DND-41 (cell line): ENCODE measurements at places on chromosomes 13 and 19.

DNA sequence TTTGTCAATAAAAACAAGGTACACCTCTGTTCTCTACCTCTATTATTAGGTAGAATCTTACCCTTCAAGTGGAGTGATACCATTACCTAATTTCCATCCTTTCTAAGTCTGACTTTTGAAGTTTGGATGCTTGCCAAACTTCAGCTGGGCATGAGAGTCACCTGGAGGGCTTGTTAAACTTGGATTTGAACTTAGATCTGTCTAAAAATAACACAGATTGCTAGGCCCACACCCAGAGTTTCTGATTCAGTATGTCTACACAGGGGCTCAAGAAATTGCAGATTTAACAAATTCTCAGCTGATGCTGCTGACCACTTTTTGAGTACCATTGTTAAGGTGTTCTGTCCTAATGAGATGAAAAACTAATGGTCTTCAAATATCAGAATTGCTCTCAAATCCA lies 512.2 kb downstream of the LMO7 start:
- DNase-seq: no peak

GRCh38 chr19:29510701-29511265 lies 15.0 kb upstream of the VSTM2B start:
- DNase-seq: no peak

DNA sequence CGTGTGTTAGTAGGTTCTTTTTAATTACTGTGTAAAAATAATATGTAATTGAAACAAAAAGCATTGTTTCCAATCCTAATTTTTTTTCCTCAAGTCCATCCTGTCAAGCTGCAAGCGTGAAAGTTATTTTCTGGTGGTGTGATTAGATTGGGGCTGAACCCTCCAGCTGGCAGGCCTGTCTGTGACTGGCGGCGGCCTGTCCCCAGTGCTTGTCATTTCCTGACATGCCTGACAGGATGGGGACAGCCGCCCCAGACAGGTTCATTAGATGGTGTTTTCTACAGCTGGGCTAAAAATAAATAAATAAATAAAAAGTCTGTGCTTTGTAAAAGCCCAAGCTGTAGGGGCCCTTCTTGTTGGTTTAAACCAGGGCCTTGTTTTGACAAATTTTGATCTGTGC lies 53.7 kb upstream of the MAB21L1 start:
- no peak for DNase-seq

- DNase-seq: no peak
These were observed 119.0 kb downstream of the MYCBP2 start for GRCh38 chr13:77207943-77208342.

DNA sequence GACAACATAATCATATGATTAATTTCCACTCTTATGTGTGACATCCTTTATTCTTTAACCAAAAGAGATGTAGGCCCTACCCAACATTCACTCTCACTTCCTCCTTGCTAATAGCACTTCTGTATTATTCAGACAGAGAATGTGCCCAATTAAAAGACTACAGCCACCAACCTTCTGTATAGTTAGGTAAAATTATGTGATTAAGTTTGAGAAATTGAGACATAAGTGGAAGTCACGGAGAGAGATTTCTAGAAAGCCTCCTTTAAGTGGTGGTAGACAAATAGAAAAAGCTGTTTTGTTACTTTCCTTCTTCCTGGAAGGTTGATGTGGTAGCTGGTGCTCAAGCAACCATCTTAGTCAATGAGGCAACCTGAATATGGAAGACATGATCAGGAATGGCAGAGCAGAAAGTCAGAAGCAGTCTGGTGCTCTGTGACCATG lies 14.8 kb downstream of the EPSTI1 start:
- no peak for DNase-seq

GRCh38 chr13:100179276-100179675 lies 90.4 kb downstream of the PCCA start:
- DNase-seq: no peak

- peak; percentile 44 for DNase-seq
These were observed 814 bp downstream of the S1PR2 start for GRCh38 chr19:10230173-10230860.

DNA sequence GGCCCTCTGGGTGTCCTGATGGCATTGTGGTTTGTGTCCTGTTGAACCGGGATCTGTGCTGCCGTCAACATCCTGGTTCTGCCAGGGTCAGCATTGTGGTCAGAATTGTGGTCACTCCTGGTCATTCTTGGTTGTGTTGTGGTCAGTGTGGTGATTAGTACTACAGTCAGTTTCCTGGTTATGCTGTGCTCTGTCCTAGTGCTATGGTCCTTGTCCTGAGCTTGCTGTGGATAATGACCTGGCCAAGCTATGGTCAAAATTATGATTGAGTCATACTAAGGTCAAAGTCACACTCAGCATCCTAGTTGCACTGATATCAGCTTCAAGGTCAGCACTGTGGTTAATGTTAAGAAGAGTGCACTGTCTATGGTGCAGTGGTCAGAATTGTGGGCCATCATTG lies 4.5 kb upstream of the OLFM2 start:
- DNase-seq: no peak

- DNase-seq: peak; percentile 73
These were observed at the start of gene SCGB2B2 for GRCh38 chr19:34676697-34677385. TSS of gene SCGB2B2 (minus strand) at chr19:34677159. CDS start at chr19:34594563, 82,596 bp downstream.

DNA sequence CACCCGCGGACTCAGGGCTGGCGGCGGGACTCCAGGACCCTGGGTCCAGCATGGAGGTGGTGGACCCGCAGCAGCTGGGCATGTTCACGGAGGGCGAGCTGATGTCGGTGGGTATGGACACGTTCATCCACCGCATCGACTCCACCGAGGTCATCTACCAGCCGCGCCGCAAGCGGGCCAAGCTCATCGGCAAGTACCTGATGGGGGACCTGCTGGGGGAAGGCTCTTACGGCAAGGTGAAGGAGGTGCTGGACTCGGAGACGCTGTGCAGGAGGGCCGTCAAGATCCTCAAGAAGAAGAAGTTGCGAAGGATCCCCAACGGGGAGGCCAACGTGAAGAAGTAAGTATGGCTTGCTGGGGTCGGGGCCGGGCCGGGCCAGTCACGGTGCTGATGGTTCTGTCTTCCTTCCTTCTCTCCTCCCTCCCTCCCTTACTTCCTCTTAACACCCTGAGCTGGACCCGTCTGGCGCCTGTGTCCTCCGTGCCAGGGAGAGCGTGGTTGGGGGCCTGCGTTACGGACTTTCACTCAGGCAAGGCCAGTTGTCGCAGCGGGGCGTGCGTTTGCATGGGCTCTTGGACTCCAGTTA lies 1.4 kb downstream of the STK11 start:
- DNase-seq: no peak

GRCh38 chr19:19490214-19490968 lies 25.0 kb downstream of the TSSK6 start:
- peak; percentile 76 for DNase-seq

GRCh38 chr19:11090997-11091702 lies 1.9 kb downstream of the LDLR start:
- no peak for DNase-seq

GRCh38 chr19:8397271-8397670 lies 7.1 kb downstream of the RAB11B start:
- no peak for DNase-seq

GRCh38 chr19:7272856-7273578 lies 21.2 kb downstream of the INSR start:
- peak; percentile 20 for DNase-seq

GRCh38 chr19:53057904-53058580 lies 13.5 kb downstream of the ERVV-2 start:
- DNase-seq: no peak

DNA sequence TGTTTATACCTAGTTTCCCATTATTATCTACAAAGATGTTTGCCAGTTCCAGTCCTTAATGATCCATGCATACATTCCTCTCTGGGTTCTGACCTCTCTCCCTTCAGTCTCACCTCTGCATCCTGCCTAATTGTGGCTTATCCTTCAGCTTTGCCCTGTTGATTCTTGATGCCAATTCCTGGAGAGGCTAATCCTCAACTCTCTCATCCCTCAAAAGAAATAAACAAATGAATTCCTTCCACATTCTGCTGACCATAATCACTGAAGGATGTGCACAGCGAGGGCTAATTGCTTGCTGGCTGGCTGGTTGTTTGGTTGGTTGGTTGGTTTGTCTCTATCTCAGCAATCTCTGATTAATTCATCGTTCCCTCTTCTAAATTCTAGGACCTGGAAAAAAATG lies 113.8 kb downstream of the IRS2 start:
- DNase-seq: no peak

GRCh38 chr19:46951171-46951986 lies 68.3 kb upstream of the NPAS1 start:
- no peak for DNase-seq

DNA sequence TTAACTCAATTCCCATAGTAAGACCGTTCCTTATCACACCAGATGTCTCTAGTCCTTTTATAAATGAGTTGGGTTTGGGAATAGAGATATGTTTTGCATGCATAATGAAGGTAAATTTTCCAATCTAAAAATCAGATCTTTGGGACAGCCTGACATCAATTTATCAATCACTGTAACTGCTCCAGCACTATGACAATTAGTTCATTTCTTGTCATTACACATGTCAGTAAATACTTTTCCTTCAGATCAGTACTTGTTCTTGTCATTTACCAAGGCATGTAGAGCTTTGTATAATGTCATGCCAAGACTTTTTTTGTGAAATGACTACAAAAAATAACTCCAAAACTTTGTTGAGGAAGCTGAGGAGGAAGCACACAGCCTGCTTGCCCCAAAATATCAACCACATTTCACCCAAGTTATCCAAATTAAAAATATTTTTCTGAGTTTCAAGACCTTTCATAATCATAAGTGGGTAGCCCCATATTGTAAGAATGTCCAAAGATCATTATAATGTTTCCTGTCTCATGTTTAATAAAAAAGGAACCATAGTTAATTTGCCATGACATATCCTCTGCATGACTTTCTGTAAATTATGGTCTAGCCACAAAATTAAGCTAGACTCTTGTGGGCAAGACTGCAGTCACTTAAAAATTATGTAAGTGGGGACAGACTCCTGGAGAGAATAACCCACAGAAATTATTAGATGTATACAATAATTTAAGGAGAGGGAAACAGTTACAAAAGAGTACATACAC lies 586.8 kb downstream of the TBC1D4 start:
- DNase-seq: no peak

- no peak for DNase-seq
These were observed 7.7 kb downstream of the SLC25A30 start for GRCh38 chr13:45410466-45410865.

- DNase-seq: no peak
These were observed 481.4 kb downstream of the SUCLA2 start for GRCh38 chr13:47519626-47520025.

DNA sequence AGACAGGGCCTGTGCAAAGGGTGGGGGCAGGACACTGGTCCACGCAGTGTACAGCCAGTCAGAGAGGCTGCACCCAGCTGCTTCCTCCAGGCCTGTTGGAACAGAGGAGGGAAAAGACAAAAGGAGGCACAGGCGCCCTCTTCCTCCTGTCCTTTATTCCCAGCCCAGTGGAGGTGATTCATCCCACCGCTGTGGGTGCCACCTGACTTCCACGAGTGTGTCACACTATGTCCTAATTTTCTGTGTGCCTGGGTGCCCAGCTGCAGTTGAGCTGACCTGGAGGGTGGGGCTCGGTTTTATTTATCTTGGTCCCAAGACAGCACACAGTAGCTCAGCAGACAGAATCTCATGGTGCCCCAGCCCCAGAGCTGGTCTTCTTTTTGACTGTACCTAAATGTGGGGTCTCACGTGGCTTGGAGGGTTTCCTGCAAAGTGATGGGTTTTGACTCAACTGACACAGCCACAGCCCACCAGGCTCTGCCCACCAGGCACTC lies 9.0 kb downstream of the EPS15L1 start:
- DNase-seq: no peak

DNA sequence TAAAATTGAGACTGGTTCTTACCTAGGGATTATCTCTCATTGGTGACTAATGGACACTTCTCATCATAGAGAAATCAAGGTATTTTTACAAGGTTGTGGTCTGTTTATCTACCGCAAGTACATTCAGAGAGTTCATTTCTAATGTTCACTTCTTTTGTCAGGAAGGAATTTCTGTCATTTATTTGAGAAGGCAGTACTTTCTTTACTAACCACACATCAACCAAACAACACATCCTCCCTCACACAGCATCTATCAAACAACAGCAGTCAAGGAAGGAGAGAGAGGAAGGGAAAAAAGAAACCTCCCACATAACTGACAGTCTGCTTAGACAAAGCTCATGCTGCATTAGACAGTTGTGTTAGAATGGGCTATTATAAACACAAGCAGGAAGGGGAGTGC lies 182.3 kb upstream of the KLF12 start:
- no peak for DNase-seq

- no peak for DNase-seq
These were observed 494.3 kb downstream of the COG6 start for GRCh38 chr13:40149611-40150274.

- DNase-seq: no peak
These were observed 6.1 kb downstream of the NAPSA start for GRCh38 chr19:50359328-50359818.

- no peak for DNase-seq
These were observed 35.0 kb upstream of the NANOS3 start for GRCh38 chr19:13841962-13842290.

DNA sequence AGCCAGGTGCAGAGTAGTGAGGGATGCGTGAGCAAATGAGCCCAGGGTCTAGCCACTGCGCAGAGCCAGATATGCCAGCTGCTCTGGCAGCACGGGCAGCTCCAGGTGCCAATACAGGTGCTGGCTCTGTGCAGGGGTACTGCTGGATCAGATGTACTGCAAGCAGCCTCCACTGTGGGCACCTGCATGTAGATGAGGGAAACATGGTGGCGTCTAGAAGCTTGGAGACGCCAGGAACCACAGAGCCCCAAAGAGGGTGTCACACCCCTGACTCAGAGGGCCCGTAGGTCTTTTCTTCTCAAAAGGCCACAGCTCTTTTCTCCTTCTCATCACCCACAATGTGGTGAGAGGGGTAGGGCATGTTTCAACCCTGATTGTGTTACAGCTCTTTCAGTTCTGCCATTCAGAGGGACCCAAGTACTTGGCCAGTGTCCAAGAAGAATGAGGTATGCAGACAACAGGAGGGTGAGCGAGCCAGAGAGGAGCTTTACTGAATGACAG lies 244.4 kb upstream of the SLITRK1 start:
- DNase-seq: peak; percentile 30

GRCh38 chr13:70644052-70644451 lies 535.8 kb upstream of the KLHL1 start:
- DNase-seq: no peak

- DNase-seq: no peak
These were observed 1193.0 kb downstream of the PCDH9 start for GRCh38 chr13:66037096-66037495.

- DNase-seq: no peak
These were observed 35.8 kb downstream of the GGACT start for GRCh38 chr13:100552755-100553154.

GRCh38 chr19:32387701-32388392 lies 17.7 kb upstream of the DPY19L3 start:
- DNase-seq: no peak

- DNase-seq: no peak
These were observed 76.0 kb downstream of the RASA3 start for GRCh38 chr13:114056205-114057013.

DNA sequence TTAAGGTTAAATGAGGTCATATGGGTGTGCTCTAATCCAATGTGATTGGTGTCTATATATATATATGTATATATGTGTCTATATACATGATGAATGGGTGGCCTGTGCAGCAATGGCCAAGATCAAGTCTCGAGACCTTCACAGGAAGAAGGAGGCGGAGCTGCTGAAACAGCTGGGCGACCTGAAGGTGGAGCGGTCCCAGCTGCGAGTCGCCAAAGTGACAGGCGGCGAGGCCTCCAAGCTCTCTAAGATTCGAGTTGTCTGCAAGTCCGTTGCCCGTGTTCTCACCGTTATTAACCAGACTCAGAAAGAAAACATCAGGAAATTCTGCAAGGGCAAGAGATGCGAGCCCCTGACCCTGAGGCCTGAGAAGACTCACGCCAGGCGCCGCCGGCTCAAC lies 109.8 kb downstream of the EFNB2 start:
- no peak for DNase-seq
